ENCODE measurements at places on chromosomes 5 and 9.

- H3K36me3 ChIP-seq, result no peaks in the 10 kb centered on the region
- DNase-seq, result no peak
- no peaks in the 10 kb centered on the region for H3K4me1 ChIP-seq
Observed at GRCh38 chr9:2610985-2611384, 10.6 kb upstream of the VLDLR start.

GRCh38 chr5:168820874-168821273, 241.7 kb upstream of the PANK3 start:
- H3K36me3 ChIP-seq, result peaks cover 5% of the 10 kb centered on the region
- no peak overlapping the region for H3K27ac ChIP-seq
- H3K27me3 ChIP-seq, result no peaks in the 10 kb centered on the region
- no peak overlapping the region for H3K4me3 ChIP-seq
- peaks cover 7% of the 10 kb centered on the region for H3K4me1 ChIP-seq

- no peaks in the 10 kb centered on the region for H3K4me1 ChIP-seq
- H3K27ac ChIP-seq, result no peak overlapping the region
- H3K4me3 ChIP-seq, result no peak overlapping the region
- no peak for DNase-seq
Observed at GRCh38 chr5:168182269-168182668, 109.2 kb upstream of the WWC1 start.

DNA sequence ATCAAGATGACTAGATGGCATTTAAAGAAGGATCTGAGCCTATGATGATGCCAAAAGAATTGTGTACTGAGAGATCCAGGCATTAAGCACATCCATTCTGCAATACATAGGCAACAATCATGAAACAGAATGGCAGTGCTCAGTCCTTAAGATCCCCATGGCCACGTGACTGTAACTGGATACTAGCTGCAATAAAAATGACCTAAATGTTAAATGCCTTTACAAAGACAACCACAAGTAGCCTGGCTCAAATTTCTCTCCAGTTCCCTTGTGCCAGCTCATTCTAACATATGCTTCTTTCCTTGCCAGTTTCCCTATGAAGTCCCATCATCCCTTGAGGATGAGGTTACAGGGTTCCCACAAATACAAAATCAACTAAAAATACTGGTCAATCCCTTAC, 148.3 kb upstream of the GHR start:
- no peak overlapping the region for H3K27ac ChIP-seq
- H3K4me3 ChIP-seq, result no peak overlapping the region
- H3K36me3 ChIP-seq, result no peaks in the 10 kb centered on the region

GRCh38 chr5:33855396-33855795, 36.4 kb downstream of the ADAMTS12 start:
- H3K27me3 ChIP-seq, result no peaks in the 10 kb centered on the region
- no peak for DNase-seq
- no peaks in the 10 kb centered on the region for H3K36me3 ChIP-seq
- H3K4me3 ChIP-seq, result no peak overlapping the region
- H3K27ac ChIP-seq, result no peak overlapping the region

- no peak for DNase-seq
- H3K27ac ChIP-seq, result no peak overlapping the region
- no peak overlapping the region for H3K4me3 ChIP-seq
- no peaks in the 10 kb centered on the region for H3K4me1 ChIP-seq
- H3K36me3 ChIP-seq, result peaks cover 15% of the 10 kb centered on the region
Observed at GRCh38 chr5:115831163-115831768, 10.1 kb downstream of the ATG12 start.

DNA sequence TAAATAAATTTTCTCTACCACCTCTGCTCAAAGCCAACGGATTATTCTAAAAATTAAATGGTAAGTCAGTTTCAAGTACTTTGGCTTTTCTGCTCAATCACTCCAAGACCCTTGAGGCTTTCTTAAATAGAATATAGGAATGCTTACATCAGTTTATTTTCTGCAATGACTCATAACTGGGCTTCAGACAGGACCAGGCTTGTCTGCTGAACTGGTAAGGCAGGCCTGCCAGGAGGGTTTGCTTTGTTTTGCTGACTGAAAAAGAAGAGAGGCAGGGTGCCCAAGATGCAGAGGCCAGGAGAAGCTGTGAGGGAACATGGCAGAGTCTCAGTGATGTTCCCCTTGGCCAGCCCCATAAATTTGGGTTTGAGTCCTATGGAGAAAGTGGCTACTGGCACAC, 60.3 kb upstream of the EPB41L4A start:
- H3K27ac ChIP-seq, result no peak overlapping the region
- H3K4me1 ChIP-seq, result no peaks in the 10 kb centered on the region
- no peak overlapping the region for H3K4me3 ChIP-seq
- H3K27me3 ChIP-seq, result no peaks in the 10 kb centered on the region
- no peaks in the 10 kb centered on the region for H3K36me3 ChIP-seq
- DNase-seq, result no peak

DNA sequence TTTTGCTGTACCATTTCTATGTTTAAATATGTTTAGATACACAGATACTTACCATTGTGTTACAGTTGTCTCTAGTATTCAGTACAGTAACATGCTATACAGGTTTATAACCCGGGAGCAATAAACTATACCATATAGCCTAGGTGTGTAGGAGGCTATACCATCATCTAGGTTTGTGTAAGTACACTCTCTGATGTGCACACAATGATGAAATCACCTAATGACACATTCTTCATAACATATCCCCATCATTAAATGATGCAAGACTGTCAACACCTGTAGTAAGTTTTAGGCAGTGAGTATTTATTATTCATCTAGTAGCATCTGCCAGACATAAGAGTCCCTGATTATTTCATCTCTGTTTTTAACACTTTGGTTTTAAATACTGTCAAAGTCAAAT, 7.3 kb upstream of the DHFR start:
- DNase-seq, result no peak
- H3K27ac ChIP-seq, result no peak overlapping the region
- peaks cover 6% of the 10 kb centered on the region for H3K36me3 ChIP-seq

GRCh38 chr5:1111727-1112289, at the start of gene SLC12A7:
Gene SLC12A7 (minus strand): TSS chr5:1112063. CDS start chr5:1111991, 72 bp downstream.
- H3K27me3 ChIP-seq, result no peaks in the 10 kb centered on the region
- no peak for DNase-seq
- H3K4me3 ChIP-seq, result peak within 1 kb of the TSS; percentile 94
- H3K36me3 ChIP-seq, result no peaks in the 10 kb centered on the region
- H3K27ac ChIP-seq, result no peak within 1 kb of the TSS
- H3K4me1 ChIP-seq, result peaks cover 7% of the 10 kb centered on the region

DNA sequence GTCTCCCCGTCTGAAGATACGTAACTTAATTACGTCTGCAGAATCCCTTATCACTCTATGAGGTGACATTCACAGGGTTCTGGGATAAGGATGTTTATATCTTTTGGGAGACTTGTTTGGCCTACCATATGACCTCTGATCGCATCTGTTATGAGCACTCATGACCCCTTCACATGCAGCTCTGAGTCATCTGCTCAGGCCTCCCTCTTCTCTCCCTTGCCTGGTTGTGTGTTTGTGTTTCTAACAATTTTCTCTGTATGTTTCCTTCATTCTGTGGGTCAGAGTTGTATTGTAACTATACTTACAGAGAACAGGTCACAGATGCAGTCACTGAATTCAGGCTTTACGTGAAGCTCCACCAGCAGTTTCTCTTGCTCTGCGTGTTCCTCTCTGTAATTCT, 330.6 kb downstream of the TENT4A start:
- H3K4me3 ChIP-seq, result no peak overlapping the region
- H3K36me3 ChIP-seq, result no peaks in the 10 kb centered on the region
- no peak for DNase-seq
- H3K27ac ChIP-seq, result no peak overlapping the region

DNA sequence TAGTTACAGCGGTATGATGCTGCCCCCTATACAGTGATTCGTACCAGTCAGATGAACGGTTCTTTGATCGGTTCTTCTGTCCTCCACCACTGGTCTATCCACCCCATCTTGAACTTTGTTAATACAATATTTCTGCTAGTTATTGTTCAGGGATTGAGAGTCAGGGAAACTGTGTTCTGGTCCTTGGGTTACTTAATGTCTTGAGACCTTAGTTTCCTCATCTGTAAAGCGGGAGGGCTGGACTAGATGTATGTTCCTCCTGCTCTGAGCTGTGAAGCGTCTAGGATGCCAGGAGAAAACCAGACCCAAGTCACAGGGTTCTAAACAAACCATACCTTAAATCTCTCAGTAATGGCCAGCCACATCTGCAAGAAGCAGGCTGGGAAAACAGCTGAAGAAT, 1.4 kb upstream of the PIP5K1B start:
- H3K36me3 ChIP-seq, result no peaks in the 10 kb centered on the region
- no peak overlapping the region for H3K27ac ChIP-seq
- peaks cover 30% of the 10 kb centered on the region for H3K4me1 ChIP-seq
- H3K4me3 ChIP-seq, result no peak overlapping the region
- DNase-seq, result no peak
- H3K27me3 ChIP-seq, result no peaks in the 10 kb centered on the region

DNA sequence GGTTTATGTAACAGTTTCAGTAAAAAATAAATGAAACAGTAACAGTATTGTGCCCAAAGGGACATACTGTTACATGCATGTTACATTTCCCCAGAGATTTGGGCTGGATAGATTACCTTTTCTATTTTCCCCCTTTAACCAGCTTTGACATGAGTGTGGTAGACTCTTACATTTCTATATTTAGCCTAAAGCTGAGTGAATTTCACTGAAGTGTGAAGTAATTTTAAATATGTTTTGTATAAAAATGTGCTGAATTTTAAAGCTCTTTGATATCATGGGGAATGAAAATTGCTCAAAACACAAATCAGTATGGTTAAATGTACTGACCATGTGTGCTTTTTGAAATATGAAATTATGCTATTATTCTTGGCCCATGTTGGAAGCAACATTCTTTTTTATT, 122.3 kb upstream of the CDH10 start:
- no peak overlapping the region for H3K27ac ChIP-seq
- no peaks in the 10 kb centered on the region for H3K4me1 ChIP-seq
- H3K36me3 ChIP-seq, result no peaks in the 10 kb centered on the region
- H3K27me3 ChIP-seq, result no peaks in the 10 kb centered on the region
- DNase-seq, result no peak

GRCh38 chr9:74887041-74887980, at the start of gene TRPM6:
Gene TRPM6 (minus strand): TSS chr9:74887921. CDS start chr9:74887856, 65 bp downstream.
- H3K4me3 ChIP-seq, result peak within 1 kb of the TSS; percentile 74
- H3K4me1 ChIP-seq, result no peaks in the 10 kb centered on the region
- no peak within 1 kb of the TSS for H3K27ac ChIP-seq
- no peaks in the 10 kb centered on the region for H3K27me3 ChIP-seq
- H3K36me3 ChIP-seq, result no peaks in the 10 kb centered on the region
- peak; percentile 21 for DNase-seq

DNA sequence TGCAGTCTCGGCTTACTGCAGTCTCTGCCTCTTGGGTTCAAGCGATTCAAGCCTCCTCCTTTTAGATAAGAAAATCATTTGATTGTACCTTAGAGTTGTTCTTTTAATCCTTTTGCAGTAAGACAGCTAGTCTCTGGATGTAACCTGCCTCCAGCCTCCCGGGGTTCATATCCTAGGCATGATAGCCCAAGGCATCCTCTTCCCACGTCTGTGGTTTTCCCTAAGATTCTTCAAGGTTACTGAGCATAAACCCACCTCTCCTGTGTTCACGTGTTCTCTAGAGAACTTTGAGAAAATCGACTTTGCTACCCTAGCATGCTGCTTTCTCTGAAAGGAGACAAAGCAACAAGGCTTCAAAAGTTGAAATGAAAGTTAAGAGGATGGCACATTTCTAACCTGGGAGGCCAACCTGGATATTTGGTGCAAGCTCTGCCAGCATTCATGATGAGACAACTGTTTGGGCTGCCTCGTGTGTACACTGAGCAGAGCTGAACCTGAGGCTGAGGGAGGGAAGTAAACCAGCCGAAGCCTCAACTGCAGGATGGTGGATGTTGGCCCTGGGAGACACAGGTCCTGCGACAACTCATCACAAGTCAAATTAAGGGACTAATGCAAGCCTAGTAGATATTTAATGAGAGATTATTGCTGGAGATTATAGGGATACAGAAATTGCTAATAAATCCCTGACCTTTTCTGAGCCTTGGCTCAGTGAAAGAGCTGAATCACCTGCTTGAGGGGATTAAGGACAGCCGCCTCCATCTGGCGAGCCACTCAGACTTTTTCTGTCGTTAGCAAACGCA, 261.8 kb downstream of the ARHGAP26 start:
- H3K4me3 ChIP-seq, result no peak overlapping the region
- no peaks in the 10 kb centered on the region for H3K27me3 ChIP-seq
- no peaks in the 10 kb centered on the region for H3K4me1 ChIP-seq
- no peaks in the 10 kb centered on the region for H3K36me3 ChIP-seq
- H3K27ac ChIP-seq, result no peak overlapping the region

DNA sequence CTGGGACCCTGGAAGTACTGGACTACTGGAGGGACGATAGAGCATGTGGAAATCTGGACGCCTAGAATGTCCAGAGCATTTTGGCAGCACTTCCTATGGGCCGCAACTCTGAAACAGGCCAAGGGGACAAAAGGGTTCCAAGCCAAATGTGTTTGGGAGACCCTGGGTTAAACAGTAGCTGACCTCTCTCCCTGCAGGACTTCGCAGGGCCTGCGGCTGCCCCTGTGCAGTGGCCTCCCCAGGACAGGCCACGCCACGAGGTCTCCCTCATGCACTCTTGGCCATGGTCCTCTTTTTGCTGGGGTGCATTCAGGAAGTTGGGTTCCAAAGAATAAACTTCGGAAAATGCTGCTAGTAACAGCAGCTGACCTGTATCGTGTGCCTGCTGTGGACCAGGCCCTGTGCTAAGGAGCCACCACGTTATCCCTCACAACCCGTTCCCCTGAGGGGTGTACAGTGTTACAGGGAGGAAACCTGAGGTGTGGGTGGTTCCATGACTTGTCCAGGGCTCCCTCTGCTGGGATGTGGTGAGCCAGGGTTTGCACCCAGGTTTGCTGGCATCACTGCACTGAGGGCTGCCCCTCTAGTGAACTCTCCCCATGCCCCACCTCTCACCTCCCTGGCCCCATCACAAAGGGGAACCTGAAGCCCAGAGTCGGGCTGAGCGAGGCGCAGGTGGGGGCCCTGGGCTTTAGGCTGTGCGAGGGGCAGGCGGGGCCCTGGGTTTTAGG, 79.4 kb downstream of the AMBP start:
- peaks cover 50% of the 10 kb centered on the region for H3K4me1 ChIP-seq
- no peak for DNase-seq
- H3K36me3 ChIP-seq, result no peaks in the 10 kb centered on the region
- no peak overlapping the region for H3K4me3 ChIP-seq

DNA sequence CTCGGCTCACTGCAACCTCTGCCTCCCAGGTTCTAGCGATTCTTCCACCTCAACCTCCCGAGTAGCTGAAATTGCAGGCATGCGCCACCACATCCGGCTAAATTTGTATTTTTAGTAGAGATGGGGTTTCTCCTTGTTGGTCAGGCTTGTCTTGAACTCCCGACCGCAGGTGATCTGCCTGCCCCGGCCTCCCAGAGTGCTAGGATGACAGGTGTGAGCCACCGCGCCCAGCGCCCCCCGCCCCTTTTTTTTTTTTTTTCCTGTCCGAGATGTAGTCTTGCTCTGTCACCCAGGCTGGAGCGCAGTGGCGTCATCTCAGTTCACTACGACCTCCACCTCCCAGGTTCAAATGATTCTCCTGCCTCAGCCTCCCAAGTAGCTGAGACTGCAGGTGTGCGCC, 6.6 kb downstream of the ATP6V1G1 start:
- no peak overlapping the region for H3K27ac ChIP-seq
- H3K4me3 ChIP-seq, result no peak overlapping the region
- H3K4me1 ChIP-seq, result peaks cover 33% of the 10 kb centered on the region
- DNase-seq, result no peak
- no peaks in the 10 kb centered on the region for H3K27me3 ChIP-seq
- H3K36me3 ChIP-seq, result peaks cover 47% of the 10 kb centered on the region

GRCh38 chr5:112784726-112785125, 47.0 kb downstream of the APC start:
- no peaks in the 10 kb centered on the region for H3K4me1 ChIP-seq
- H3K27me3 ChIP-seq, result no peaks in the 10 kb centered on the region
- H3K4me3 ChIP-seq, result no peak overlapping the region
- DNase-seq, result no peak
- H3K27ac ChIP-seq, result no peak overlapping the region
- H3K36me3 ChIP-seq, result peaks cover 10% of the 10 kb centered on the region

Measured in thoracic aorta (tissue), 2 donors.